ENCODE measurements at places on chromosomes 12 and 14.

DNA sequence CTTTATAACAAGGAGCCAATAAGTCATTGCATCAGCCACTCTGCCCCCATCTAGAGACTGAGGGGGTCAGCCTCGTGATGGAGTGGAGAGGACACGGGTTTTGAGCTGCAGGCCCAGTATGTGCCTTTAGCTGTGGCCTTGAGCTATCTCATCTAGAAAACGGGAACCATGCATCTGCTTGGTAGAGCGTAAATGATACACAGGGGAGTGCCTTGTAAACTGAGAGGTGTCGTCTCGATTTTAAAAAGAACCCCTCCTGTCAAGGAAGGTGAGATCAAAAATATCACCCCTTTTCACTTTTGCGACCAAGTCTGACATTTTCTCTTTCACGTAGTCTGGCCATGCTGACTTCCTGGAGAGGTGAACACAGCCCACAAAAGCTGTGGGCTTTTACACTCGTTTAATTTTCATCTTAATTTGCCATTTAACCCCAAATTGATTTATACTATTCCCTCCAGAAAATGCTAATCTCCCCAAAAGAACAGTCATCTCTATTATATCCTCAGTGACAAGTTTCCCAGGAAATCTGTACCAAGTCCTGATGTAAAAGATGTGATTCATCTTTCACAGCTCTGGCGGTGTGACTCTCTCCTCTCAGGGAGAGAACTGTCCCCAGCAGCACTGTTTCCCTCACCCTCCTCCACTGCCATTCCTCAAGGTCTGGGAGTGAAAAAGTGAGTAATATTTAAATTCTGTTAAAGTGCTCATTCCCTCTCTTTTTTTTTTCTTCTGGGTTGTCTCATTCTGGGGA, 30.6 kb downstream of the VCPKMT start:
- DNase-seq = no peak

GRCh38 chr12:29255042-29255441, 106.0 kb downstream of the FAR2 start:
- no peak for DNase-seq

- no peak for DNase-seq
These were observed 5.2 kb downstream of the ADIPOR2 start for GRCh38 chr12:1695886-1696670.

DNA sequence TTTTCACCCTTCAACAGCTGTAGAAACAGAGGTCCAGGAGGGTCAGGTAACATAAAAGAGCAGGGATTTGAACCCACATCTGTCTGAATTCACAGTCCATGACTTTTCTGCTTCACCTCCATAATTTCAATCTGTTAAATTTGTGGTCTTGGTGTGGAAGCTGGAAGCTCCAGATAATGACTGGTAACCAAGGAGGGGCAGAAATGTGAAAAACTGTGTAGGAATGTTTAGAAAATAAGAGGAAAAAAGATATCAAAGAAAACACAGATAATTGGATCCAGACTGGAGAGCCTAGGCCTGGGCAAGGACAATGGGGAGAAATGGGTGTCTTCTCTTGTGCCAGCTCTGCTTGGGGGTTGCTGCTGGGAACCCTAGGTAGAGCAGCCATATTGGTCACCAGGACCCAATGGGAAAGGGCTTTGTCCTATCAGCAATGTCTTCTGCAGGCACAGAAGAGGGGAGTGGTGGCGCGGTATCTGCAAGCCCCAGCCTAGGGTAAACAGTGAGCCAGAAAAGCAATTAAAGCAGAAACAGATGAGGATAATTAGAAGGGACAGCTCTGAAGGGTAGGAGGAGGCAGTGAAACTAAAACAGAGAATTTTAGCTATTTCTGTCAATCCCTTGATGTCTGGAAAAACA, 54.3 kb upstream of the CCDC91 start:
- DNase-seq = no peak

DNA sequence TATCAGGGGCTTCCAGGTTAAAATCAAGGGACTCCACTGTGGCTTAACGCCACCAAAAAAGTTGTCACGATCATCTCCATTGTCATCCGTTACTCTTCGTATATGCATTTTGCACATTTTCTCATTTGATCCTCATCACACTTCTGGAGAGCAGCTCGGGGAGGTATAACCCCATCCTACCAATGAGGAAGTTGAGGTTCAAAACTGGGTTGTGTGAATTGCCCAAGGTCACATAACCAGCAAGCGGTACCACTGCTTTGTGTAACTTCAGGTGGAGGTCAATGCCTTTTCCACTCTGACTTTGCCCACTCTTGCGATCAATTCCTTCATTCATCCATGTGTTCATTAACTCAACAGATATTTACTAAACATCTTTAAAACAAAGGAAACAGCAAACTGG, 71.1 kb upstream of the CCND2 start:
- DNase-seq = no peak

- no peak for DNase-seq
These were observed 46.4 kb downstream of the STXBP6 start for GRCh38 chr14:25003537-25003936.

DNA sequence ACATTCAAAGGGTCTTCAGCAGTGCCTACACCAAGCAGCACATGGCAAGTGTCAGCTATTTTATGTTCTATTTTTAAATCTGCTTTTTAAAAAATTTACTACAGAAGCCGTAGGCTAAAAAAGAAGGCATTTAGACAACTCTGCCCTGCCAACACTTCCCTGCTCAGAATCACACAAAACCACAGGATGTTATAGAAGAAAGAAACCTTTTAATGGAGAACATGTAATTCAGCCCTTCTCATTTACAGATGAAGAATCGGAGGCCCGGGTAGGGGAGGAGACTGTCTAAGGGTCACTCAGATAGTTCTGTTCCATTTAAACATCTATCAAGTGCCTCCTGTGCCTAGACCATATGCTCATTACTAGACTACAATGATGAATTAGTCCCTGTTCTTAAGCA, 171.8 kb upstream of the NTF3 start:
- no peak for DNase-seq

DNA sequence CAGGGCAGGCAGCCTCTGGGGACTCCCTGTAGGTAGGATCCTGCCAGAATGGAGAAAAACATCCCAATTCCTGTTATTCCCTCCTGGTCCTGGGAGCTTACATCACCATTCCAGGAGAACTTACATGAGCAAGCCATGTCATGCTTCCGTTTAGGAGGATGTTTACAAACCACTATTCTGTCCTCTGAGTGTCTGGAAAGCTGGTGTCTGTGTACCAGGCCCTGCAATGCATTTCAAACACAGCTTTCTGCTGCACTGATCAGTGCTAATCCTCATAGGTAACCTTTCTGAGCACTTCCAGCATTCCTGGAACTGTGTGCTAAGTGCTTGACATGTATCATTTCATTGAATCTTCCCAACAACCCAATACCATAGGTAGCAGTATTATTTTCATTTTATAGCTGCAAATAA, 19.8 kb upstream of the MAP1LC3B2 start:
- no peak for DNase-seq

GRCh38 chr14:105486163-105486973, at the start of gene CRIP1:
Gene CRIP1 (plus strand): TSS chr14:105486886. CDS start chr14:105487260, 374 bp downstream.
- no peak for DNase-seq

- no peak for DNase-seq
These were observed 182.2 kb downstream of the NOVA1 start for GRCh38 chr14:26415618-26416123.

- no peak for DNase-seq
These were observed 10.9 kb downstream of the HVCN1 start for GRCh38 chr12:110677982-110678381.

- no peak for DNase-seq
These were observed 477.8 kb upstream of the SEL1L start for GRCh38 chr14:82011460-82011859.

DNA sequence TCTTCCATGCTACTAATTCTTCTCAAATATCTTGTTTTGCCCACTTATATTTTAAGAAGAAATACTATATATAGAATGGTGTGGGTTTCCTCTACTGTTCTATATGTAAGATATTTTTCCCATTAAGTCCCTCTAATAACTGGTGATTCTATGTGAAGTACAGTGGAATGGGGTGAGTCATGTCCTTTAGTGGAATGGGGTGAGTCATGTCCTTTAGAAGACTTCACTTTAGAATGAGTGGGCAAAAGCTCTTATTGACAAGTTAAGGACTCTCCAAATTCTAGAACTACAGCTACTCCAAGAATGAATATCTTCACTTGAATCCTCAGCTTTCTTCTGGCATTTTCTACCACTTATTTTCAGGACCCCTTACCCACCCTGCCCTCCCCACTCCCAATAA, 349.9 kb downstream of the ETNK1 start:
- no peak for DNase-seq

- no peak for DNase-seq
These were observed 84.6 kb upstream of the DYNC1H1 start for GRCh38 chr14:101879529-101880336.

DNA sequence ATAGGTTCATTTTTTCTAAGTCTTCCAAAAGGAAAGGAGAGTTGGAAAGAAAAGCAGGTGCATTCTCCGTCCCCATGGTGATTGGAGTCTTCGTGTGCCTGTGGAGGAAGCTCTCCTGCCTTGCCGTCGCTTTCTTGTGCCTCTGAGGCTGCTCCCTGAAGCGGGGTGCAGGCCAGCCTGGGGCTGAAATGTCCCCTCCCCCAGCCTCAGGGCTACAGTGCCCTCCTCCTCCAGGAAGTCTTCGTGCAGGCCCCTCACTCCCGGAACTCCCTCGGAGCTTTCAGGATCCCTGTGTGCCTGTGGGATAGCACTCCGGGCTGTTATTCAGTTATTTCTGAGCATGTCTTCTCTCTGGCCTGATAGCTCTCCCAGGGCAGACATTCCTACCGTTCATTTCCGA, 569.2 kb downstream of the VRK1 start:
- no peak for DNase-seq

DNA sequence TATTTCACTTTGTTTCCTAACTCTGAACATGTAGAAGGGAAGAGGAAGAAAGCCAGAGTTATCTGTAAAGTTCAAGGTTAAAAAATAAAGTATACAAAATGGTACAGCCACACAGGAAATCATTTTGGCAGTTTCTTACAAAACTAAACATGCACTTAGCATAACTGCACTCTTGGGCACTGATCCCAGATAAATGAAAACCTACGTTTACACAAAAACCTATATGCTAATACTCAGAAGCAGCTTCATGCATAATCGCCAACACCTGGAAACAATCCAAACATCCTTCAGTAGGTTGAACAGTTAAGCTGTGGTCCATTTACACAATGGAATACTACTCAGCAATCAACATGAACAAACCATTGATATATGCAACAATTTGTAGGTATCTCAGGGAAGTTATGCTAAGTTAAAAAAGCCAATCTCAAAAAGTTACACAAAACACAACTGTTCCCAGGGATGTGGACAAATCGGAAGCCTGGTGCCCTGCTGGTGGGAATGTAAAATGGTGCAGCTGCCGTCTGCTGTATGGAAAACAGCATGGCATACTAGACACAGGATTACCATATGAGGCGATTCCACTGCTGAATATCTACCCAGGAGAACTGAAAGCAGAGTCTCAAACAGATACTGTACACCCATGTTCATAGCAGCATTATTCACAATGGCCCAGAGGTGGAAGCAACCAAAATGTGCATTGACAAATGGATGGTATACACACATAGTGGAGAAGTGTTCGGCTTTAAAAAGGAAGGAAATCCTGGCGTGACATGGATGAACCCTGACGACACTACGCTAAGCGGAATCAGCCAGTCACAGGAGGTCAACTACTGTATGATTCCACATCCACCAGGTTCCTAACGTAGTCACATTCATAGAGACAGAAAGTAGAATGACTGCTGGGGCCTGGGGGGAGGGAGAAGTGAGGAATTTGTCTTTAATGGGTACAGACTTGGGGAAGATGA, 37.7 kb downstream of the NRDE2 start:
- no peak for DNase-seq

- no peak for DNase-seq
These were observed 8.0 kb downstream of the AGAP2 start for GRCh38 chr12:57730336-57731067.

GRCh38 chr12:73225371-73225937, 953.3 kb downstream of the TRHDE start:
- DNase-seq = no peak

DNA sequence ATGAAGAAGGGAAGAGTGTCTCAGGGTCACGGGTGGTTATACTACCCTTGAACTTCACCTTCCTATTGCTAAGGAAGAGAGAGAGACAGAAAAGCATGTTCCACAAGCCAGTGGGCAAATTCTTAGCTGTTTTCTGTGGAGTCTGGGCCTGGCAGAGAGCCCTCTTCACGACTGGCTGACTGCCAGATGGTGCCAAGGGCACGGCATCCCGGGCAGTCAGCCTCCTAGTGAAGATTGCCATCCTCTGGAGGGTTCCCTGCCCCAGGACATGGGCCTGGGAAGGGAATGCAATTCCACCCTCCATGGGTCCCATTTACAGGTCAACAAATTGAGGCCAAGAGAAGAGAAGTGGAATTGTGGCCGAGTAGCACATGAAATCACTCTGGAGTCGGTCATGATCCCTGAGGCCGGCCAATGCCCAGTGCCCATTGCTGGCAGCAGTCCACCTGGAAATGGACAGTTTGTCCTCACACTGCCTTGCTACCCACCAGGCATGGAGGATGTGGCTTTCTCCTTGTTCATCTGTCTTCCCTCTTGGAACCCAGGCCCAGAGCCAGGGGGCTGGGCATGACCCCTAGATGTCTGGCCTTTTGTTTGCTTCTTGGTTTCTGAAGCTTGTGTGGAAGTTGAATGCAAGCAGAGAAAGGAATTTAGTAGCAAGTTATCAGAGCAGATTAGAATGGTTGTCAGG, 9.9 kb downstream of the TUNAR start:
- no peak for DNase-seq

DNA sequence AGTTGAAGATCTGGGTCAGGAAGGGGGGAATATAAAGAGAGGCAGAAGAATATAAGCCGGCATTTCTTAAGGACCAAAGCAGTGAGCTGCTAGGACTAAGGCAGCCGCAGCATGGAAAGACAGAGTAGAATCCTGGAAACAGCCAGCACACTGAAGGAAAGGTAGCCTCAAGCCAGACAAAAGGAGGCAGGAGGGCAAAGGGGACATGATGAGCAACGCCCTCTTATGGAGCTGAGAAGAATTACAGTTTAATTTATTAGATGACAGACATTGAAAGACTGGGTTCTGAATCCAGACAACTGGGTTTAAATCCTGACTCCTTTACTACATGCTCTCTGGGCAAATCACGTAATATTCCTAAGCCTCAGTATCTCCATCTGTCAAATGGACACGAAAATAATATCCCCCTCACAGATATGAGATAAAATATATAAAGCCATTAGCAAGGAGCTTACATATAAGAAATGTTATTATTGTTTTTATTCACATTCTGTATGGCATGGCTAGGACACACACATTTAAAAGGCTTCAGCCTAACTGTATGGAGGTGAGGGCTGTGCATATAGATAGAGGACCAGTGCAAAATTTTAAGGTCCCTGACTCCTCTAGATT, 8.1 kb upstream of the PCED1B start:
- DNase-seq = no peak

DNA sequence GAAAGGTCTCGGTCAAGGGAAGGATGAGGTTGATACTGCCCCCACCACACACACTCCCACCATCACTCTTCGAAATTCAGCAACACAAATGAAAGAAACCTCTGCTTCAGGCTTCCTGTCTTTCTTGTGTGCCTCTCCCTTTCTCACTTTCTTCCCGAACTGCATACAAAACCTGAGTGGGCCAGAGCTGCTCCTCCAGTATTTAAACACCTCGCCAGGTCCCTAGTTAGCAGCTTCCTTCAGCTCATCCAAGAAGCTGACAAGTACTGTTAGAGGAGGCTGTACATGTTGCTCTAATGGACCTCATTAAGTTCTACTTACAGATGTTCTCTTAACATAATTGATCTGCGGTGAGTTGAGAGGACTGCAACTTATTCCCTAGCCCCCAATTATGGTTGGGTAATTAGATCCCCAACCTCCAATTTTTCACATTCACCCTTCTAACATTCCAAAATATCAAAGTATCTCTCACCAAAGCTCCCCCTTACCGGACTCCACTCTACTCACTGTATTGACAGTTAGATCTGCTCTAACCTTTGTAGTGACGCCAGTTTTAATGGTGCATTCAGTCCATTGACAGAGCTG, 4.1 kb upstream of the LMO3 start:
- no peak for DNase-seq
